Stomach (tissue), 19 donors: ENCODE measurements at places on chromosomes 2 and 18. TPM values are rescaled to one million over a fixed set of nuclear protein-coding genes. Genes with fewer than 3 reads are reported as not detected.
A peak's percentile ranks its signal among the peaks of the same experiment; 100 is the strongest.

- no peak overlapping the region for H3K27ac ChIP-seq
- H3K4me3 ChIP-seq, result no peak overlapping the region
- no peak for DNase-seq
- H3K4me1 ChIP-seq, result peaks cover 6% of the 10 kb centered on the region
- H3K27me3 ChIP-seq, result peaks cover 8% of the 10 kb centered on the region
- H3K36me3 ChIP-seq, result no peaks in the 10 kb centered on the region
Observed at GRCh38 chr2:106537047-106537446, 49.9 kb downstream of the CD8B2 start.

DNA sequence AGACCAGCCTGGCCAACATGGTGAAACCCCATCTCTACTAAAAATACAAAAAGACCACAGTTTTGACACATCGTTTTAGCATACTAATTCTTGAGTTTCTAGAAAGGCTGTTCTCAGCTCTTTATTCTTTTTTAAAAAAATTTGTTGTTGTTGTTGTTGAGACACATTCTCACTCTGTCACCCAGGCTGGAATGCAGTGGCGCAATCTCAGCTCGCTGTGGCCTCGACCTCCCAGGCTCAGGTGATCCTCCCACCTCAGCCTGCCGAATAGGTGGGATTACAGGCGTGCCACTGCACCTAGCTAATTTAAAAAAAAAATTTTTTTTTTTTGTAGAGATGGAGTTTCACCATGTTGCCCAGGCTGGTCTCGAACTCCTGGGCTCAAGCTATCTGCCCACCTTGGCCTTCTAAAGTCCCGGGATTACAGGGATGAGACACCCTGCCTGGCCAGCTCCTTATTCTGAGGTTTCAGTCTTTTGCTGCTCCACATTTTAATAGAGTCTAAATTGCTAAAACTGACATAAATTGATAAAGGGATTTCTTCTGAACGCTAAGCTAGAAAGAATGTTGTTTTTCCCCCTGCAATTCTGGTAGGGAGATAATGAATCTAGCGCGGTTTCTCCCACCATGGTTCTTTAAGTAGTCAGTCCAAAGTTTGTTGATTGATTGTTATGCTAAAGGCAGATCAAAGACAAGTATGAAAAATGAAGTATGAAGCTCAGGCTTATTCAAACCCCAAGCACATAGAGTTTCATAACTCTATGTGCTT is 32.6 kb upstream of the CABLES1 start:
- peaks cover 11% of the 10 kb centered on the region for H3K4me1 ChIP-seq
- no peaks in the 10 kb centered on the region for H3K36me3 ChIP-seq
- H3K27ac ChIP-seq, result peak overlapping the region; percentile 75
- no peaks in the 10 kb centered on the region for H3K27me3 ChIP-seq

GRCh38 chr18:49137093-49137492 is 186.3 kb upstream of the SMAD7 start:
- DNase-seq, result no peak
- H3K4me3 ChIP-seq, result no peak overlapping the region
- no peaks in the 10 kb centered on the region for H3K36me3 ChIP-seq
- no peak overlapping the region for H3K27ac ChIP-seq
- no peaks in the 10 kb centered on the region for H3K27me3 ChIP-seq

- no peaks in the 10 kb centered on the region for H3K36me3 ChIP-seq
- H3K4me1 ChIP-seq, result no peaks in the 10 kb centered on the region
- H3K4me3 ChIP-seq, result no peak overlapping the region
- no peak for DNase-seq
Observed at GRCh38 chr18:54019641-54020040, 204.8 kb downstream of the MBD2 start.

DNA sequence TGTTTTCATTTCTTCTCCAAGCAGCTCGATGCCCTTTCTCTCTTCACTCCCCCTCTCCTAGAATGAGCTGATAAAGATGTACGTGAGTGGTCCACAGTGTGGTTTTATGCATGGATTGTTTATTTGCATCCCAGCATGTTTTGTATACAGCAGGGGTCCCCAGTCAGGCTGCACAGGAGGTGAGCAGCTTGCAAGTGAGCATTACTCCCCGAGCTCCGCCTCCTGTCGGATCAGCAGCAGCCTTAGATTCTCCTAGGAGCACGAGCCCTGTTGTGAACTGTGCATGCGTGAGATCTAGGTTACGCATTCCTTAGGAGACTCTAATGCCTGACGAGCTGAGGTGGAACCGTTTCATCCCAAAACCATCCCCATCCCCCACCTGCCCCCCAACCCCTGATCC is 262.6 kb downstream of the AGAP1 start:
- H3K27ac ChIP-seq, result no peak overlapping the region
- H3K27me3 ChIP-seq, result no peaks in the 10 kb centered on the region
- H3K4me1 ChIP-seq, result no peaks in the 10 kb centered on the region

GRCh38 chr18:32714571-32715148 is 58.2 kb downstream of the KLHL14 start:
- H3K4me3 ChIP-seq, result no peak overlapping the region
- H3K27me3 ChIP-seq, result no peaks in the 10 kb centered on the region
- H3K27ac ChIP-seq, result no peak overlapping the region
- no peaks in the 10 kb centered on the region for H3K36me3 ChIP-seq
- no peaks in the 10 kb centered on the region for H3K4me1 ChIP-seq

DNA sequence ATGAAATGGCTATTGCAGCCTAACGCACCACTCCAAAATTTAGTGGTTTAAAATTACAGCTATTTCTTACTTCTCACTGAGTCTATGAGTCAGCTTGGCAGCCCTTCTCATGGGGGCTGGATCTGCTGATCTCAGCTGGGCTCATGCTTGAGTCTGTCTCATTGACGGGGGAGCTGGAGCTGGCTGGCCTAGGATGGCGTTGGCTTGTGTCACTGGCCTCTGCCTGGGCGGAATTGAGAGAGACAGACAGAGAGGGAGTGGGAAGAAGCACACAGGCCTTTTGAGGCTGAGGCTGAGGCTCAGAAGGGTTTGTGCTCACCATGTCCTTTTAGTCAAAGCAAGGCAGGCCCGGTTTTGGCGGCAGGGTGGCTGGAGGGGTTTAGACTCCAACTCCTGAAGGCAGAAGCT is 412.1 kb upstream of the MYT1L start:
- peak; percentile 86 for DNase-seq
- H3K27ac ChIP-seq, result no peak overlapping the region
- no peak overlapping the region for H3K4me3 ChIP-seq

DNA sequence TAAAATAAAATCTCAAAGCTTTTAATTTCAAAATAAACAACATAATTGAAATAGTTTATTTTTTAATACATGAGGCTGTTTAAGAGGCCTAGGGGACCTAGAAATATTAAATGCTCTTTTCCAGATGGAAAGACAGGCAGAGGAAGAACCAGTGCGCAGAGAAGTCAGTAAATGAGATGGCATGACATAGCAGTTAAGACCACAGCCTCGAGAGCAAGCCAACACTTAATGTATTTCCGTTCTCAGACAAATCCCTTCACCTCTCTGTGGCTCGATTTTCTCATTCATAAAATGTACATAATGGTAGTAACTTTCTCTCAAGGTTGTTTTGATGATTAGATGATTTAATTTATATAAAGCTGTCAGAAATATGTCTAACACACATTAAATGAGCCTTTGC is 405.1 kb upstream of the CWC22 start:
- H3K36me3 ChIP-seq, result no peaks in the 10 kb centered on the region
- H3K4me1 ChIP-seq, result no peaks in the 10 kb centered on the region
- no peaks in the 10 kb centered on the region for H3K27me3 ChIP-seq
- DNase-seq, result no peak
- H3K27ac ChIP-seq, result no peak overlapping the region

GRCh38 chr2:8144785-8145184 is 537.1 kb upstream of the ID2 start:
- no peaks in the 10 kb centered on the region for H3K4me1 ChIP-seq
- no peaks in the 10 kb centered on the region for H3K27me3 ChIP-seq
- H3K4me3 ChIP-seq, result no peak overlapping the region
- no peak for DNase-seq

- no peak overlapping the region for H3K4me3 ChIP-seq
- H3K27me3 ChIP-seq, result no peaks in the 10 kb centered on the region
- H3K27ac ChIP-seq, result no peak overlapping the region
- peak; percentile 30 for DNase-seq
Observed at GRCh38 chr2:215750763-215751162, 262.6 kb downstream of the MREG start.

Gene ASXL3
- polyA plus RNA-seq, result 0.61 TPM

Gene TUBA4B
- polyA plus RNA-seq, result not detected

DNA sequence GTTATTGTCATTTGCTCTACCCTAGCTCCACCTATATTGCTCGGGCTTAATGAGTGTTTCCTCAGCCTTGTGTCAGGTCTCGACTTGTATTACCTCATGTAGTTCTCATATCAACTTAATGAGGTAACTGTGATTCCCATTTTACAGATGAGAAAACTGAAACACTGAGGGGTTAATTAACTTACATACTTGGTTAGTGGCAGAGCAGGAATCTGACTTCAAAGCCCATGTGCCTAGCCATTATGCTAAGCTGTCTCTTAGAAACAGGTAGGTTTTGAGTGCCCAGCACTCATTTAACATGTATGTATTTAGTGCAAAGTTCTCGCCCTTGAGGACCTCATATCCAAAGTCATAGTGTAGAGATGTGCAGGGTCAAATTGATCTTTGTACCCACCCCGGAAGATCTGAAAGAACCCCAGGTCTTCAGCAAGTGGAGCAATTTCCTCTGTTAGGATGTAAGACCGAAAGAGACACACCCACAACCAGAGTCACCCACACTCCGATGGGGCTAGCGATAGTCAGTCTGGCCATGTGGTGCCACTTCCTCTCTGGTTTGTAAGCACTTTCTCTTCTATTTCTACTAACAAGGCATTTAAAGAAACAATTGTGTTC is 121.0 kb upstream of the SLC39A10 start:
- no peaks in the 10 kb centered on the region for H3K36me3 ChIP-seq
- H3K27me3 ChIP-seq, result no peaks in the 10 kb centered on the region
- no peak overlapping the region for H3K27ac ChIP-seq
- H3K4me3 ChIP-seq, result no peak overlapping the region

- no peak overlapping the region for H3K27ac ChIP-seq
- no peaks in the 10 kb centered on the region for H3K27me3 ChIP-seq
Observed at GRCh38 chr2:134668821-134669220, 50.0 kb downstream of the TMEM163 start.

Gene CAMKMT
- 7.5 TPM for polyA plus RNA-seq

GRCh38 chr2:241708879-241709278 is 7.0 kb downstream of the ING5 start:
- no peak for DNase-seq
- no peak overlapping the region for H3K27ac ChIP-seq
- no peaks in the 10 kb centered on the region for H3K27me3 ChIP-seq
- peaks cover under 1% of the 10 kb centered on the region for H3K4me1 ChIP-seq
- H3K36me3 ChIP-seq, result peaks cover 76% of the 10 kb centered on the region

- H3K4me3 ChIP-seq, result no peak overlapping the region
- peaks cover 9% of the 10 kb centered on the region for H3K4me1 ChIP-seq
- H3K27ac ChIP-seq, result no peak overlapping the region
- no peak for DNase-seq
- no peaks in the 10 kb centered on the region for H3K36me3 ChIP-seq
Observed at GRCh38 chr2:85156153-85156552, 23.0 kb downstream of the TCF7L1 start.
